Fibroblast of skin of back (primary cell): ENCODE measurements at places on chromosomes 16 and 17.

DNA sequence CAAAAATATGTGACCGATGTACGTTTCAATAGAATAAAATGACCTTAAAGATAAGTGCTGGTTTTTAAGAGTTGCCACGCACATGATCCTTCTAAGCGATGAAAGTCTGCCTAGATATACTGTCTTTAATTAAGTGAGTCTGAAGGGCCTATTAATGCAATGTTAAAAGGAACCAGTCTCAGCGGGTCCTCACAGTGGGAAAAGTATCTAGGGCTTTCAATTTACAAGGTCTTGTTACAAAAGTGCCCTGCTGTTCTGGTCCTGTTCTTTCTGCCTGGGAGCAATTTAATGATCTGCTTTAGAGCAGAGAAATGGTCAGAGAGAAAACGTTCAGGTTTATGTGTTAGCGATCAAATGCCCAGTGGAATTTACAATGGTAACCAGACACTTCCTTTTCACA lies 864.0 kb downstream of the KCNJ2 start:
- DNase-seq: no peak

DNA sequence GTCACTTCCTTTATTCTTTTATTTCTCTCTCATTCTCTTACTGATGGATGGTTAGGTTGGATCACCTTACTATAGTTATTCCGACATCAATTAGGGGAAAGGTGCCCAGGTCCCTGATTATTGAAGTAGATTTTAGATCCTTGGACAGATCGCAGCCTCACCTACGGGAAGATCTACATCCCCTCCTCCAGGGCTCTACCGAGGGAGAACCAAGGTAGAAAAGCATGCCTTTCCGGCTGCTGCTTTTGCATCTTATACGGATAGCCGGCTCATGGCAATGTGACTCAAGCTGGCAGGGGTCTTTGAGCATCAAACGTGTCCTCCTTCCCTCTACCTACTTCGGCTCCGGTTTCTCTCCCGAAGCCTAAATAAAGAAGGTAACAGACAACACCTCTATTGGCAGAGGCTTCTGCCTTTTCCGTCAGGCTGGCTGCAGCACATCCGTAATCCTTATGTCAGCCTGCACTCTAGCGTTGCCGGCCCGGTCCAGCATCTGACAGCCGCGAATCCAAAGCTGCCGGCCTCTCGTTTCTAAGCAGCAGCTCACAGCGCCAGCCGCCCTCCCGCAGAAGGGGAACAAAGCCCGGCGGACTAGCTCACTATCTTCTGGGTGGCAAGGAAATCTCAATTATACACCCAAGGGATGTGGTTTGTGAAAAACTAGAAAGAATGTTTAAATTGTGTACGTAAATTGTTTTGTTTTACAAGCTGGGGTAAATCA lies 46.9 kb downstream of the IRX6 start:
- peak; percentile 62 for DNase-seq

DNA sequence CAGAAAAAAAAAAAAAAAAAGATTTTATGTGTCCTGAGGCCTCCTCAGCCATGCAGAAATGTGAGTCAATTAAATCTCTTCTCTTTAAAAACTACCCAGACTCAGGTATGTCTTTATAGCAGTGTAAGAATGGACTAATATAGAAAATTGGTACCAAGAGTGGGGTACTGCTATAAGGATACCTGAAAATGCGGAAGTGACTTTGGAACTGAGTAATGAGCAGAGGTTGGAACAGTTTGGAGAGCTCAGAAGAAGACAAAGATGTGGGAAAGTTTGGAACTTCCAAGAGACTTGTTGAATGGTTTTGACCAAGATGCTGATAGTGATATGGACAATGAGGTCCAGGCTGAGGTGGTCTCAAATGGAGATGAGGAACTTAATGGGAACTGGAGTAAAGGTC lies 17.3 kb upstream of the CNEP1R1 start:
- no peak for DNase-seq

GRCh38 chr17:15112846-15113617 lies 152.1 kb downstream of the PMP22 start:
- peak; percentile 36 for DNase-seq

GRCh38 chr16:1713933-1714332 lies 7.9 kb downstream of the MAPK8IP3 start:
- DNase-seq: no peak

DNA sequence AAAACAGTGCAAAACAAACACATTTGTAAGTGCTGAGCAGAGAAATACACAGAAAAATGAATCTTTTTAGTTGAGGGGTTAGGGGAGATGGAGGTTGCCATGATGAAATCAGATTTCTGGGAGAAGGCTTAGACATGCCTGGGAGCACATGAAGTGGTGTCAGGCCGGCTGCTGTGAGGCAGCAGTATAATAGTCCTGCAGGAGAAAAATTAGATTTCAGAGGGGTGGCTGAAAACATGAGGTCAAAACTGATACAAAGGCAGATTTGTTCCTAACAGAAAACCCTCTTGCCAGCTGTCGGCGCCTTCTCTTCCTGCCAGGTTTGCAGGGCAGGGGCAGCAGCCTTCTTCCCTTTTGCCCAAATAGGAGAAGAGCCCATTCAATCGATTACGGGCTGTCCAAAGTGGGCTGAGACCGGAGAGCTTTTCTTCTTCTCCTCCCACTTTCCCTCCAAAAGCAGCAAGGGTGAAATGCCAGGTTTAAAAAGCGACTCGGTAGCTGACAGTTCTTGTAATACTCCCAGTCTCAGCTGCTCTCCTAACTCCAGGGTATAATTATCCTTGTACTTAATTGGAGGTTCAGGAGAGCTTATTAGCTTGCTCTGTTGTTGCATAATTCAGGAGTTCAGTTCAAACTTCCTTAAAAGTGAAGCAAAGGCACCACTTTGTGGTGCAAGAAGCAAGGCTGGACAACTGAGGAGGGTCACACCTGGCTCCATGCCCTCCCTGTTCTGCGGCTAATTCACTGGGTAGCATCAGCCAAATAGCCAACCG lies 80.0 kb downstream of the PCTP start:
- DNase-seq: no peak

- DNase-seq: no peak
These were observed 184.8 kb upstream of the CIBAR2 start for GRCh38 chr16:85296859-85297660.

DNA sequence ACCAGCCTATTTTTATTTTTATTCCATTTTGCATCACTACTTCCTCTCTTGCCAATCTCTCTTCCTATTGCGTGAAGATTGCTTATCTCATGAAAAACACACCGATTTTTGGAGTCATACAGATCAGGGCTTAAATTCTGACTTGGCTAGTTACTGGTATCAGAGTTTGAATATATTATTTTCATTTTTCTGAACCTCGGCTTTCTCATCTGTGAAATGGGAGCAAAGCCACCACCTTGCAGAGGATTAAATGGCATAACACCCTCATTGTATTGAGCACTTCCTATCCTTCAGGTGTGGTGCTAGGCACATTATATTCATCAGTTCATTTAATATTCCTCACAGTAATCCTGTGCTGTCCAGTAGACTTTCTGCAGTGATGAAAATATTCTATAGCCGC lies 208.8 kb downstream of the HAPSTR1 start:
- no peak for DNase-seq

DNA sequence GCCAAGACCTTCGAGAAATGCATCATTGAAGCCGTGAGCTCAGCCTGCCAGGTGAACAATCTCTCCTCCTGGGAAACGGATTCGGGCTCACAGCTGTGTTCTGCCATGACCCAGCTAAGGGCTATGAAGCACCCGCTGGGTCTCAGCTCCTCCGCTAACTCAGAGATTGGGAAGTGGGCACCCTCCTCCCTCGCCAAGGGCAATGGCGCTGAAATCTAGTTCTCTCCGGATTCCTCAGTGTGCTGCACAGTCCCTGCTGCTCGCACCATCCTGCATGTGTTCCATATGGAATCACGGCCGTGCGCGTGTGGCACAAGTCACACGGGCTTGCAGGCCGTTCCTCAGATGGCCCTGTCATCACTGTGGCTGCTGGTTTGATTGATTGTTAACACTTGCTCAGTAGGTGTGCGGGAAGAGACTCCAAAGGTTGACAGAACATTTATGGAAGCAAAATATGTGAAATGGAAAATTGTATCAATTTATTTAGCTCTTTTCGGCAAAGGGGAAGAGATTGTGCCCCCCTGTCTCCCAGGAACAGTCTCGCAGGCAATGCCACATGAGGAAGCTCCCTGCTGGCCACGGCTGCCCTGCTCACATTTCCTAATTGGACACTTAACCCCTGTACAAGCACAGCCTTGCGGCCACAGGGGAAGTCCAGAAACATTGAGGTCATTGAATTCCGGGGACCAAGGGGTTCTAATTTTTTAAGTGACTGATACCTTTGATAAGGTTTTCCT lies 58.8 kb downstream of the RNF213 start:
- no peak for DNase-seq

DNA sequence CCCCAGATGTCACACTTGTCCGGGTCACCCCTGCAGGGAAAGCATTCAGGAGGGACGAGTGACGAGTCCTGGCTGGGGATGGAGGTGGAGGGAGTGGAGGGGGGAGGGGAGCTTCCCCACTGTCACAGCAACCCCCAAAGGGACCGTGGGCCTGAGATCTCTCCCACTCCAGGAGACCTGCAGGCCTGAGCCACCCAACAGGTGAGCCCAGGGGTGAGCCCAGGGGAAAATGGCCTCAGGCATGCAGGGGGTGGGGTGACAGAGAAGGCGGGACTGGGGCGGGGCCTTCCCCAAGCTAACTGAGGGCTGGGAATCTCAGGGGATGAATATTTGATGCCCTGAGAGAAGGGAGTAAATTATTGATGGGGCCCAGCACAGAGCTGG lies 2.4 kb downstream of the USH1G start:
- no peak for DNase-seq

- no peak for DNase-seq
These were observed 2.1 kb downstream of the SLC16A6 start for GRCh38 chr17:68288804-68289203.

- no peak for DNase-seq
These were observed 52.4 kb upstream of the PMFBP1 start for GRCh38 chr16:72224260-72224768.

GRCh38 chr17:1491443-1492248 lies 840 bp downstream of the MYO1C start:
- peak; percentile 66 for DNase-seq

DNA sequence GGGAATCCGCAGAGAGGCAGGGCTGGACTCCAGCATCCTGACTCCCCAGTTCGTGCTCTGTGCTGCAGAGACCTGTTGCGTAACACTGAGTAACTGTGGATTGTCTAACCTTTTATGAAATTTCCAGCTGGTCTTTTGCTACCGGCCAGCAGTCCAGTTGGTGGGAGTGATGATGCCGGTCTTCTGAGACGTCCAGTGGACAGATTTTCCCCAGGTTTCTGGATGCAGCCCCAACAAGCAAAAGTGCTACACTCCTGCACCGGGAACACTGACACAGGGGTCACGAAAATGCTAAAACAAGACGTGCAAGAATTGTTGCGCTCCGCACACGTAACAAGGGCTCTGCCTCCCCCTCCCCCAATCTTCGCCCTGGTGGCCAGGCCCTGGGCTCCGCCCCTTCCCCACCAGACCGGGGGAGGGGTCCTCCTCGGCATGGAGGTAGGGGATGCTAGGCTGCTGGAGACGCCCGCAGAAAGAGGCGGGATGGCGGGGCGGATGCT lies 701 bp upstream of the MRC2 start:
- DNase-seq: peak; percentile 61

GRCh38 chr17:28328325-28328724 lies 6.9 kb downstream of the IFT20 start:
- DNase-seq: no peak

DNA sequence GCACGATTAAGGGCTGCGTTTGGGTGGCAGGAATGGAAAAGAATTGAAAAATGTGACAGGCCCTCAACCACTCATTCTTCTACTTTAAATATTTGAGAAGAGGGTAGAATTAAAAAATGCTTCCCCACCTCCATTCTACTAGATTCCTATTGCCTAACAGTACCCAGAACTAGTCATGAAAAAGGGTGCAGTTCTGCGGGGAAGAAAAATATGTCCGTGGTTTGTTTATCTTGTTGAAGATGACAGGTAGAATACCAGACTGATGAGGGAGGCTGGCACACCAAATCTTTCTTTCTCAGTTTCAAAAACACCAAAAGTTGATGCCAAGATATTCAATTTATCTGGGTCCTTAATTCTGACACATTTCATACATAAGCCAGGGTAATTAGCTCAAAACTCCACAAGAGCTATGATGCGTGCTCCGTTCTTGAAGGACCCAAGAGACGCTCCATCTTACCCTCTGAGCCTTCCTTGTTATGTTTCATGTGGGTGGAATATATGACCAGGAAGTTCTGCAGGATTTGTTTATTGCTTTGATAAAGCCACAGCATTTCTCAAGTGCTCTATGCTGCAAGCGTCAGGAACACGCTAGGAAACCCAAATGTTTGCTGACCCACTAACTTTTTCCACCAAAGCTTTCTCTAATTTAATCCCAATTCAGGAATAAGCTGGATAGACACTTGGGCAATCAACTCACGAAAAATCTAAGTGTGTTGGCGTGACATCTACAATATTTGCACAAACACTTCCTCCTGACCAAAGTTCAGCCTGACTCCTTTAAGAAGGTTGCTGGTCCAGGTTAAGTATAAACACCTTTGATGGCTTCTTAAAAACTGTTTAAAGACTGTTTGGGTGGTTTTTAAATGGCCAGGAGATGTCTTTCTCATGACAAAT lies 20.6 kb upstream of the GAN start:
- DNase-seq: no peak
